Neural crest cell (in vitro differentiated cells): ENCODE measurements at places on chromosomes 5 and 9.

GRCh38 chr9:16136961-16137360, 584.1 kb downstream of the CCDC171 start:
- peaks cover 14% of the 10 kb centered on the region for H3K4me1 ChIP-seq
- no peaks in the 10 kb centered on the region for H3K36me3 ChIP-seq
- no peak overlapping the region for H3K27ac ChIP-seq
- no peaks in the 10 kb centered on the region for H3K27me3 ChIP-seq
- no peak overlapping the region for H3K4me3 ChIP-seq
- no peak for DNase-seq

- no peaks in the 10 kb centered on the region for H3K27me3 ChIP-seq
- no peak overlapping the region for H3K27ac ChIP-seq
- no peak for DNase-seq
- H3K4me1 ChIP-seq = no peaks in the 10 kb centered on the region
- peaks cover 3% of the 10 kb centered on the region for H3K36me3 ChIP-seq
- no peak overlapping the region for H3K4me3 ChIP-seq
Measured at GRCh38 chr9:2677915-2678889, 39.1 kb upstream of the KCNV2 start.

DNA sequence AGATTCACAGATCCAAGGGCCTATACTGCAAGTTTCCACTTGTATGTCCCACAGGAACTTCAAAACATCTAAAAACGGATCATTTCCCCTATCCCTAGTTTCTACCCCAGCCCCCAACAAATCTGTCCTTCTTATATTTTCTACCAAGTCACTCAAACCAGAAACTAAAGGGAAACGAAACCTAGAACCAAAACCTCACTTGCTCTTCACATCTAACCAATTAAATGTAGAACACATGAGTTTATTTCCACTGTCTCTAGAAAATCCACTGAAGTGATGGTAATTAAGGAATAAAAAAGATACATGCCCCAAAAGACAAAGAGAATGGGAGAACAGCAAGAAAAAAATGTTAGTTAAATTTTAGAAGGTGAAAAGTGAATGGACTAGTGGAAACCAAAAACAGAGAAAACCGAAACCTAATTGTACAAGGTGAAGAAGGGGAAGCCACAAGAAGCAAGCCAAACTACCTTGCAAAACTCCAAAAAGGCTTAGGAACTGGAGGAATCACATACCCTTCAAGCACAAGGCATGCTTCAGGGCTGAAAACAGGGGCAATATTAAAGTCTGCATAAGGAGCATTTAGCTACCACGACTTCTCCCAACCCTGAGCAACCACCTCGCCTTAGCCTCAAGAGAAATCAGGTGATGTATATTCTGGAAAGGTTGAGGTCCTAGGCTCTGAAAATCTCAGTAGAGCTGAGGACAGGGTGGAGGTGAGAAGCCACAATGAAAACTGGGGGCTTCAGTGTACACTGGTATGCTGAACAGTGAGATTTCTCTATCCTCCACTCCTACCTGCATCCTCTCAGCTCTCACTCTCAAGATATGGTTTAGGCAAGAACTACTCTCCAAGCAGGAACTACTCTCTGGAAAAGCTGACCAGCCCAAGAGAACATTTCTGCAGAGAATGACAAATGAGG, 11.1 kb downstream of the SMU1 start:
- DNase-seq = no peak
- H3K4me1 ChIP-seq = no peaks in the 10 kb centered on the region
- H3K27me3 ChIP-seq = no peaks in the 10 kb centered on the region
- H3K27ac ChIP-seq = no peak overlapping the region

GRCh38 chr5:127311781-127312525, 21.4 kb downstream of the MEGF10 start:
- H3K36me3 ChIP-seq = peaks cover 14% of the 10 kb centered on the region
- H3K4me1 ChIP-seq = peaks cover 72% of the 10 kb centered on the region
- no peak for DNase-seq

DNA sequence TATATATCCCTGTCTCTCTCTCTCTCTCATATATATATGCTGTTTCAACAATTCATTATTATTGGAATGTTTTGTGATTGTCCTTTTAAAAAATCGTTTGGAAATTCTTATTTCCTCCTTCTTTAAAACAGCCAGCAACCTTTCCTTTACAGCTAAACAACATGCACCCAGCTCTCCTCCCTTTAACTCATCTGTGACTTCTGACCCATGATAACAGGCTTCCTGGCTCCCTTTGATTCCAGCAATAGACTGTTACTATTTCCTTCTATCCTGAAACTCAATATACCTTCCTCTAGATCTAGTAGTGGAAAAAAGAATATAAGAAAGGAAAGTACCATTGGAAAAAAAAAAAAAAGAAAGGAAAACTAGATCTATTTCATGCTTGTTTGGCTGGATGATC, 254.7 kb upstream of the RGMB start:
- H3K4me1 ChIP-seq = peaks cover 62% of the 10 kb centered on the region
- H3K36me3 ChIP-seq = no peaks in the 10 kb centered on the region
- no peaks in the 10 kb centered on the region for H3K27me3 ChIP-seq
- H3K27ac ChIP-seq = no peak overlapping the region

DNA sequence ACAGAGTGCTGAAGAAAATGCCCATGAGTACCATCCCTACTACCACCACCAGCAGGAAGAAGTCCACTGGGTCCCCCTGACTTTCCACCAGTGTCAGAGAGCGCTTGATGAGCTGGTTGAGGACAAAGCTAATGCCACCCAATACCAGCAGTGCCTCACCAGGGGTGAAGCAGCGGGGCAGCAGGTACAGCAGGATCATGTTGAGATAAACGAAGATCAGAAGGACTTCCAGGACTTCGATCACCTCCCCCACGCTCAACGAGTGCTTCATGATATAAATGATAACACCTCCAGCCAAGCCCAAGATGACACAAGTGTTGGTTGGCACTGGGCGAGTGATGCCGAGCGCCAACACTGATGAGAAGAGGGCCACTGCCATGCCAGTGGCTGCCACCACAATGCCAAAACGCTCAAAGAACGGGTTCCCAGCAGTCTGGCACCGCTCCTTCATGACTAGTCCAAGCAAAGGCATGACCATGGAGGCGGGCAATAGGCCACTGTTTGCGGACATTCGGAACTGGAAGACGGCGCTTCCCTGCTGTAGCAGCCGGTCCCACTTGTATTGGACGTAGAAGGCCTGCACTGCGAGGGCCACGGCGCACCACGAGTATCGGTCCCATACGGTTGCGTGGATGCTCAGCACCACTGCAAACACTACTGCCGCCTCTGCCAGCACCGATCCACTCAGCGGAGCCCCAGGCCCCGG, 679 bp downstream of the DOLK start:
- H3K27me3 ChIP-seq = no peaks in the 10 kb centered on the region
- peak overlapping the region; percentile 98 for H3K27ac ChIP-seq
- H3K4me3 ChIP-seq = peak overlapping the region; percentile 97
- peaks cover 23% of the 10 kb centered on the region for H3K4me1 ChIP-seq
- DNase-seq = no peak

- peaks cover 15% of the 10 kb centered on the region for H3K4me1 ChIP-seq
- no peaks in the 10 kb centered on the region for H3K36me3 ChIP-seq
- no peak overlapping the region for H3K4me3 ChIP-seq
- no peaks in the 10 kb centered on the region for H3K27me3 ChIP-seq
- DNase-seq = no peak
Measured at GRCh38 chr9:129221979-129222635, 44.0 kb upstream of the IER5L start.

DNA sequence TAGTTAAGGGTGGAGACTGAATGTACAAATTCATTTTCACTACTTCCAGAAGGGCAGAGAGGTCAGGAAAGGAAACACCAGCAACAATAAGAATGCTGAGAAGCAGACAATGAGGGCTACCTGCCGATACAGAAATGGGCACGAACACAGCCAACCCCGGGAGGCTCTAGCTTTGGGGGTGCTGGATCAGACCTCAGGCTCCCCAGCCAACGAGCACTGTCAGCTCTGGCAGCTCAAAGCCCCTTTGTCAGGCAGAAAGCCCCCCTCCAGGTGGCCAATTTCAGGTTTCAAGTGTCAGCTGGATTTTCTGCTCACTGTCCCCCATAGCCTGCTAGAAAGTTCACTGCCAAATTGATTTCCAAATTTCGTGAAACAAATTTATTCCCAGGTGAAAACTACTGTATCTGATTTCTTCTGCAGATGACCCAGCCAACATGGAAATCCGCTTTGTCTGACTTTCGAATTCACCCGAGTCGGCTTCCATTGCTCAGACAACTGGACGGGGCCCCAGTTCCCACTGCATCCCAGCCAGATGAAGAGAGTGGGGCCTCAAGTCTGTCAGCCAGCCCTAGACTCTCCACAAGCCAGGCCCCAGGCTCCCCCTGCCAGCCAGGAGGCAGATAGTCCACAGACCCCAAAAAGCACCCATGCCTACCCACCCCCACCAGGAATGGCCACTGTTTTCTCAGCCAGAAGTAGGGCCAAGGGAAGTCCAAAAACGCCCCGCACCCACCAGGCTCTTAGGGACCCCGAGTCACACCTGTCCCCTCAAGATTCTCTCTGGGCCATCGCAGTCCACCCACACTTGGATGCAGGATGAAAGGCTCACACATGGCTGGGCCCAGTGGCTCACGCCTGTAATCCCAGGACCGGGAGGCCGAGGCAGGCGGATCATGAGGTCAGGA, 96.5 kb upstream of the PHYKPL start:
- H3K27me3 ChIP-seq = no peaks in the 10 kb centered on the region
- H3K36me3 ChIP-seq = no peaks in the 10 kb centered on the region
- no peak overlapping the region for H3K4me3 ChIP-seq
- DNase-seq = no peak
- H3K27ac ChIP-seq = peak overlapping the region; percentile 27

DNA sequence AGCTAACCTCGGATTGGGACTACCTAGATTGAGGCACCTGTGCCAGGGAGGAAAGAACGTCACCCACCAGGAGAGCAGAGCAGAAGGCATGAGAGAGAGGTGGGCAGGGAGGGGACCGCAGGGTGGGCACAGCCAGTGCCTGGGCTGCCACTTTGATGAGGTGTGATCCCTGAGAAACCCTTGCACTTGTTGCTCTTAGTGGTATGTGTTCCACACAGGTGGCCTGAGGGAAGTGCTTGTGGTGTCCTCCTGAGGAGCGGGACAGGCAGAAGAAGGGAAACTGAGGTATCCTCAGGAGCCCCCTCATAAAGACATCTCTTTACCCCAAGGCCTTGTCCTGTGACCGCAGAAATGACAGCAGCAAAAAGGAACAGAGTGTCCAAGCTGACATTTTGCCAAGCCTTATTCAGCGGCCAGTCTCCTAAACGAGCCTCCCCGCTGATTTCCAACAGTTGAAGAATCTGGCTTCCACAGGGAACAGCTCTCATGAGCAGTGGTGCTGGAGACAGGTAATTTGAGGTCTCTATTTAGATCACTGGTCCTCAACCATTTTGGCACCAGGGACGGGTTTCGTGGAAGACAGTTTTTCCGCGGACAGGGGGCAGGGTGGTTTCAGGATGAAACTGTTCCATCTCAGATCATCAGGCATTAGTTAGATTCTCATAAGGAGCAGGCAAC, 82.4 kb downstream of the FOXD1 start:
- H3K36me3 ChIP-seq = no peaks in the 10 kb centered on the region
- H3K27ac ChIP-seq = no peak overlapping the region
- peaks cover 26% of the 10 kb centered on the region for H3K27me3 ChIP-seq
- H3K4me3 ChIP-seq = no peak overlapping the region

DNA sequence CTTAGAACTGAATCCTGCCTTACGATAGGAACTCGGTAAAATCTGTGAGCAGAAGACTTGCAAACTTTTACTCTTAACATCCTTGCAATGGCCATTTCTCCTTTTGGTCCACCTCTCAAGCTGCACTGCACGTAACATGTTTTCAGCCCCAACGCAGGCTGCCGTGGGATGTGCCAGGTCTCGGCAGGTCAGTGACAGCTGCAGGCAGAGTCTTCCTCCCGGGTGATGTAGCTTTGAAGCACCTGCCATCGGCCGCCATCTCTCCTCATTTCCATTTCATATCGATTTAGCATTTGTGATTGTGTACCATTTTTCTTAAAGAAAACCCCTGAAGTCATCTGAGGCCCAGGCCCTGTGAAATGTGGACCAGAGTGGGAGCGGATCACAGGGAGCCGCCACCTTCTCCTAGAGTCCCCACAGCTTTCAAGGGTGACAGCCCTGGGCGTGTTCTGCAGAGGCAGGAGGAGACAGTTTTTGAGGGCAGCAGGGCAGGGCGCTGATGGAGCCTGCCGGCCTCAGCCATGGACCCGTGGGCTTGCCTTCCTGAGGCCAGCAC, 25.8 kb upstream of the LPCAT1 start:
- DNase-seq = no peak
- no peaks in the 10 kb centered on the region for H3K36me3 ChIP-seq
- H3K27me3 ChIP-seq = peaks cover 3% of the 10 kb centered on the region
- H3K27ac ChIP-seq = no peak overlapping the region

GRCh38 chr5:142551338-142552067, 134.4 kb downstream of the FGF1 start:
- H3K27me3 ChIP-seq = no peaks in the 10 kb centered on the region
- DNase-seq = peak; percentile 66
- peak overlapping the region; percentile 68 for H3K4me3 ChIP-seq
- peaks cover 50% of the 10 kb centered on the region for H3K4me1 ChIP-seq
- no peak overlapping the region for H3K27ac ChIP-seq

DNA sequence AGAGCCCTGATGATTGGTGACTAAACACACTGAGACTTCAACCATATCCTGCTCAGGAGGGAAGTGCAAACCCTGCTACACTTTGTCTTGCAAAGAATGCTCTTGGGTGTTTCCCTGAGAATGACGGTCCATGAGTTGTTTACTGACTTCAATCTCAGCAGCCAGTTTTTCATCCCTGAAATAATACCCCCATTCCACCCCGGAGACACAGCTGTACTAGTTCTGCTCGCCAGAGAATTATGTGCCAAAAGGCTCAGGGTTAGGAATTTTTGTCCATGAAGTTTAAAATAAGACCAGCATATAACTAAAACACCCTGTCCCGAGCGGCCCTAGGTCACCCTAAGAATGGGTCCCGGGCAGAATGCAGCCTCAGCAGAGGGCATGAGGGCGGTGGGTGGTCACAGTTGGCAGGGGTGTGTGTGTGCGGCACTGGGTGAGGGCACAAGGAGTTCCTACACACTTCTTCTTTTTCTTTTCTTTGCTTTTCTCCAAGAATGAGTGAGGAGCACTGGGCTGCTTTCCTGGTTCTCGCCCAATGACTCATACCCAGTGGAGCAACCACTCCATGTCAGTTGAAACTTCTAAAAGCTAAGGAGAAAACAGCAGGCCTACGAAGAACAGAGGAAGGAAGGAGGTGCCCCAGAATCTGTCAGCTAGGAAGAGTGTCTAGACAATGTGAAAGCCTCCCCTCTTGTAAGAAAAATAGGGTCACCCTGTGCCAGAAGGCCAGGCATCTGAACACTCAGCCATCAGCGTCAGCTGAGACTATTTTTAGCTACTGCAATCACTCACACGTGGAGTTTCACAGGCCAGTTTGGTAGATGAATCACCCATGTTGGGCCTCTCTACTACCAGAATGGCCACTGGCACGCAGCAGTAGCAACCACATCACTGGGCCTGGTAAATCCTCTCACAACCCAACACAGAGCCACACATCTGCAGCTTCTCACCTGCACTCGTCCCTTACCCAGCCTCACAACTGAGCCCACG, 105.9 kb downstream of the DPYSL3 start:
- no peaks in the 10 kb centered on the region for H3K27me3 ChIP-seq
- no peak for DNase-seq
- peaks cover 28% of the 10 kb centered on the region for H3K36me3 ChIP-seq
- H3K4me1 ChIP-seq = no peaks in the 10 kb centered on the region
- H3K4me3 ChIP-seq = no peak overlapping the region

GRCh38 chr5:151082282-151082902, 1.6 kb upstream of the TNIP1 start:
- peaks cover 30% of the 10 kb centered on the region for H3K4me1 ChIP-seq
- H3K27me3 ChIP-seq = no peaks in the 10 kb centered on the region
- no peaks in the 10 kb centered on the region for H3K36me3 ChIP-seq

- H3K27ac ChIP-seq = no peak overlapping the region
- H3K27me3 ChIP-seq = peaks cover 6% of the 10 kb centered on the region
- peaks cover 3% of the 10 kb centered on the region for H3K36me3 ChIP-seq
- no peak for DNase-seq
- H3K4me1 ChIP-seq = no peaks in the 10 kb centered on the region
- no peak overlapping the region for H3K4me3 ChIP-seq
Measured at GRCh38 chr5:3365501-3366215, 230.0 kb upstream of the IRX1 start.
